ENCODE measurements at places on chromosomes 11 and 22.

GRCh38 chr11:99271527-99271926 lies 250.8 kb downstream of the CNTN5 start:
- DNase-seq, result no peak

DNA sequence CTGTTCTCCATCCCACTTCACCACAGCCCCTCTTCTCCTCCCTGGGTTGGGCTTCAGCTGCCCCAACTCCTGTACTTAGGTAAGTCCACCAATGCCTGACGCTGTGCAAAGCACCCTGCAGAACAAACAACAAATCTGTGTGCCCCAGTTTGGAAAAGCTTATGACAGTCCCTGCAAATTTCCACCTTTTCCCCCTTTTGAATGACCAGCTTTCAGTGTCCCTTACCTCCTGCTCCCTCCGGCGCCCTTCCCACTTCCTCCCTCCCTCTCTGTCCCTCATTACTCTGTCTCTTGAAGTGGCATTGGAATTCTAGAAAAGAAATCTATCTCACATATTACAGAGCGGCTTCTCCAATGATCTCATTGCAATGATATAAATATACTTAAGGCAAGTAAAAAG lies 352.9 kb upstream of the B3GAT1 start:
- no peak for DNase-seq

GRCh38 chr11:115624065-115624464 lies 119.8 kb upstream of the CADM1 start:
- DNase-seq, result no peak

DNA sequence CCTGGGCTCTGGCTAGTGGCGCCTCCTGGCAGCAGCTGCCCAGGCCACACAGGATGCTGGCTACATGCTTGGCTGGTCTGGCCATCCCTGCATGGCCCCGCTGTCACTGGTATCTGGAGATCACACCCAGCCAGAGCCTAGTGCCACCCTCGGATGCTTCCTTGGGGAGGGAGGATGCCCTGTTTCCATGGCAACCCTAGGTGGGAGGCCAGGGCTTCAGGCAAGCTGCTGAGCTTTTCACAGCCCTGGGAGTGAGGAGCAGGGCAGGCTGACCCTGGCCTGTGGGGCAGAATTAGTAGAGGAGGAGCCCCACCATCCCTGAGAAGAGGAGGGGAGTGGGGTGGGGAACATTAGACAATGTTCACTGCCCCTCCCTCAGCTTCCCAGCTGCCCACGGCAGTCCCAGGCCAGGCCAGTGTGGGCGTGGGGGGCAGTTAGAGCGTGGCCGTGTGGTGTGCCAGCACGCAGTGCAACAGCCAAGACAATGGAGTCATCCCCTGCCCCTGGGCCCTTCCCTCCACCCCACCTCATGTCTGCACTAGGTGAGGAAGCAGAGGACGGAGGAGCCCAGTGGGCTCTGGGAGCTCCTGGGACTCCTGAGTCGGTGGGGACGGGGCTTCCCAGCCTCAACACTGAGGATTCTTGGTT lies 50.4 kb downstream of the PARVB start:
- DNase-seq, result no peak

GRCh38 chr11:69108559-69108958 lies 47.2 kb upstream of the SMIM38 start:
- no peak for DNase-seq

DNA sequence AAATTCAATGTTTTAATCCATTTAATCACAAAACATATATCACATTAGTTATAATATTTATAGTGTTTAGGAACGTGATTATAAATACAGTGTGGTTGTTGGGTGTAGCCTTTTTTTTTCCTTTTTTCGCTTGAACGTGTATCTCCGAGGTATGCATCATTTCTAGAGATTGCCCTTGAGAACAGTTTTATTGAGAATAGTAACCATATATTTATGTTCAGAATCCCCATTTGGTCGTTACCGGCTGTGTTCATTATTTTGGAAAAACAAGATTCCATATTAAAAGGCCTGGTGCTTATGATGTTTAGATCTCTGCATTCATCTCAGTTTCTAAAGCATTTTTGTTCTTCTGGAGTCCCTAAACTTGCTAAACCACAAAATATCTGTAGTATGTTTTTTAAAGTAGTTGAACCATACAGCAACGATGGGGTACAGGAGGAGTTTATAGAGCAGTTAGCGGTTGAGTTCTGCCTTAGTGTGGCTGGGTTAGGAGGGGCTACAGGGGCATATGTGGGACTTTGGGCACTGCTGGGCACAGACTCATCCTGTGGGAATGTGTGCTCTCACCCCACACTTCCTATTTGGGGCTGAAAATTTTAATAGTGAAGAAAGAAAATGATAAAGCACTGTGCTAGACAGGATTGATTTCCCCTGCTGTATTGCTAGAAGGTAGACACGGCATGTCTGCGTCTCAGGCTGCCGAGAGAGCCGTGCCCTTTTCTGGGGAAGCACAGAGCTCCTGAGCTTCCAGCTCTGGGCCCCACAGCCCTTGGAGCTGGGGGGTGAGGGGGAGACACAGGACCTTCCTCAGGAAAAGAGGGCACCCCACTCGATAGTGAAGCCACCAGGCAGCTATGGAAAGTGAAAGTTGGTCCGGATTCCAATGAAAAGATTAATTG lies 81.5 kb upstream of the PPARA start:
- peak; percentile 92 for DNase-seq

DNA sequence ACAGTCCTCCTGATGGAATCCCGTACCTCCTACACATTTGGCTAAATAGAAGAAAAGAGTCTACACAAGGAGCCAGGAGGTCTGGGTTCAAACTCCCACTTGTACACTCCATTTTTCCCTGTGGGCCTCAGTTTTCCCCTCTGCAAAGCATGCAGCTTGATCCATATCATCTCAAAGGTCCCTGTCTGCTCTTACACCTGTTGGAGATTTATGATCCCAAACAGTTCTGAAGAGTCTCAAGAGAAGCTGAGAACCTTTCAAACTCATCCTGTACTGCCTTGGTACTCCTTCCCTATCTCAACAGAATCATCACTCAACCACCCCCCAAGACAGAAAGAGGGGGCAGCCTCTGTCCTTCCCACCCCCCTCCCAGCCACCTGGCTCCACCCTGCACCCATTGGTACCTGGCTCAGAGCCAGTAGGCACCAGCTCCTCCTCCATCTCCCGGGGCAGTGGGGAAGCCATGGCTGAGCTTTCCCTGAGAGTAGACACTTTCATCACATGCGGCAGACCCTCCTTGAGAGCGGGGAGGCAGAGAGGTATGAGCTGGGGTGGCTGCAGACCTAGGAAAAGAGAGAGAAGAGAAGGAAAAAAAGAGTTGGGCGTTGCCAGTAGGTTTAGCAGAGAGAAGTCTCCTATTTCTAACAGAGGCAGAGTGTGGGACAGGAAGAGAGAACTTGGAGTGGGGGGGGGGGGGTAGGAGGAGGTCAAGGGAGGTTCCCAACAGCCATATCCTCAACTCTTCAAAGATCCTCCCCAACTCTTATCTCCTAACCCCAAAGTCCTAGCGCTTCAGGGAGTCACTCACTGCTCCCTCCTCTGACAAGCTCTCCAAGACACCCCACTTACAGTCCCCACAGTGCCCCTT lies 3.1 kb downstream of the TNKS1BP1 start:
- DNase-seq, result no peak

DNA sequence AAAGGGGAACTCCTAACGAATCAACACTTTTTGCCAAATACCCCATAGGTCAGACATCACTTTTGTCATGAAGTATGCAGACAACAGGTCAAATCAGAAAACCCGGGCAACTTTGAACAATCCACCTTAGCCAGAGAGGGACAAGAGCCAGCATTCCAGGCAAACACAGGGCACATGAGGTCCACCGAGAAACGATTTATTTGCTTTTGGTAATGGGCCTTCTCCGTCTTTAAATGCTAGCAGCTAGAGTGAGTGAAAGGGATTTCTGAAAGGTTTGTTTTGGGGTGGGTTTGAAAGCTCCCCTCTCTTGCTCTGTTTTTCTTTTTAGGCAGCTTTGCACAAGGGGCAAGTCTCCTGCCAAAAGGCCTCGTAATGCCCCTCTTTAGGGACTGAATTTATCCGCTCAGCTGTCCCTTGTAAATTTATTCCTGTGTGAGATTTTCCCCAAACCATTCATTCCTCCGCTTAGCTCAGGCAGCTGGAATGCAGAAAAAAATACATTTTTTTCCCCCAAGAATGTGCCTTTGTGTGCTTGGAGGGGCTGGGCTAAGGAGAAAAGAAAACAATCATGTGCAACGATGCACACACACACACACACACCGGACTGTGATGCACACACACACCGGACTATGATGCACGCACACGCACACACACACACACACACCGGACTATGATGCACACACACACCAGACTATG lies 196.9 kb downstream of the SNX19 start:
- peak; percentile 70 for DNase-seq

GRCh38 chr11:110857892-110858546 lies 145.8 kb upstream of the ARHGAP20 start:
- DNase-seq, result peak; percentile 33

DNA sequence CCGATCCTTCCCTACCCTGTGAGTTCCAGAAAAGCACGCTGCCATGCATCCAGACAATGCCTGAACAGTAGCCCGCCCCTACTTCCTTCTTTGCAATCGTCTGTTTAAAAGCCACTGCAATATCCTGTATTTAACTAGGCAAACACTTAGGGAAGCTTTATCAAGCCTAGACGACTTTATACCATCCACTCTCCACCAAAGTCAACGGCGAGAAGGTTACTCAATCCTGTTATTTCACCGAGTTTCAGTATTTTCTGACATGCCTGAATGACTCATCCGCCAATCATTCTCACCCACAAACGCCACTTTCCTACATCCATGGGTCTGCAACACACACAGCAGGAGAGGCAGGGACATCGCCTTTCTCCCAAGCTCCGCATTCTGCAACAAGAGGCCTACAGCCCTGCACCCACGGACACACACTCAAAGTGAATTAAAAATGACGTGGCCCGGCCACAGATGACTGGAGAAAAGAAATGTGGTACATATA lies 9.3 kb downstream of the CELSR1 start:
- DNase-seq, result no peak

- peak; percentile 15 for DNase-seq
Observed at GRCh38 chr11:10544491-10545465, 3.8 kb upstream of the RNF141 start.
